ENCODE measurements at places on chromosomes 7 and 10.

DNA sequence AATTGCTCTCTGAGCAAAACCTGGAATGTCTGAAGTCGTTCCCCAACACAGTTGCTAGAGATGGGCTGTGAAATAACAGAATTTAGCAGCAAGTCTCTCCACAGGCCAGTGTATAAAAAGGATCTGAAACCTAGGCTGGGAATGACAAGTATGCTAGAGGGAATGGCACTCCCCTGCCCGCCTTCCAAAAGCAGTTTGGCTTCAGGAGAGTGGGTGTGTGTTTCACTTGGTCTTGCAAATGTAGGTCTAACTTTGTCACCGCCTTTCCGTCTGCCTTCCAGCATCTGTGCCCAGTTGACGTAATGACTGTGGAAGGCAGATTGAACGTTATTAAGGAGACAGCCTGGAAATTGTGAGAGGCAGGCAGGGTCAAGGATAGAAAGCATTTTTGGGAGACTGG, 18.0 kb upstream of the MTURN start:
- DNase-seq, result no peak

- DNase-seq, result no peak
Measured at GRCh38 chr10:25263931-25264330, 89.1 kb downstream of the GPR158 start.

- no peak for DNase-seq
Measured at GRCh38 chr10:96585736-96586418, 935 bp downstream of the TM9SF3 start.

DNA sequence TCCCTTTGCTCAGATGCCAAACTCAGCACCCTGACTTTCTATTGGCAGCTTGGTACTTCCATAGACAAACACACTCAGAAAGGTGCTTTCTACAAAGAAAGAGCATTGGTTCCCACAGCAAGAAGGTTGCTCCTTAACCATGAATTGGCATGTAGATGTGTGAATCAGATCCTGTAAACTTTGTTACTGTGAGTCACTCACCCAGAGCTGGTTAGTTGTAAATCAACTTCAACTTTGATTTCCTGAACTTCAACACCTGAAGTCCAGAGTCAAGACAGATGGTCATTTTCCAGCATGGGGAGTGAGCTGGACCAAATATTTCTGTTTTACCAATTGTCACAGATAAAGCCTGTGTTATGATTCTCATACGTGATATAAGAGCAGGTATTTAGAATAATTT, 797.2 kb downstream of the TNS3 start:
- no peak for DNase-seq

DNA sequence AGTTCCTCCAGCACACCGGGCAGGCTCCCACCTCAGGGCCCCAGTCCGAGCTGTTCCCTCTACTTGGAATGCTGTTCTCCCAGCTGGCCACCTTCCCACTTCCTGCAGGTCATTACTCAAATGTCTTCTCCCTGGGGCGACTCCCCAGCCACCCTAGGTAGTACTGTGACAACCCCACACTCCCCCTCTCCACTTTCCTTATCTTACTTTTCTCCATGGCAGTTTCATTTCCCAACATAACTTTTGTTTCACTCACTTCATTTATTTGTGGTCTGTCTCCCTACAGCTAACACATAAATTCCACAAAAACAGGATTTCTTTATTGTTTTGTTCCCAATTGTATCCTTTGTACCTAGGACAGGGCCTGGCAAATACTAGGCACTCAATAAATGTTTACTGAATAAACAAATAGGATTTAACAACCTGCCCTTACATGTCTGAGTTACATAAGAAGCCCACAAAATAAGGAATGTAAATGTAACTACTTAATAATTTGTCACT, 76.5 kb downstream of the JAZF1 start:
- no peak for DNase-seq

DNA sequence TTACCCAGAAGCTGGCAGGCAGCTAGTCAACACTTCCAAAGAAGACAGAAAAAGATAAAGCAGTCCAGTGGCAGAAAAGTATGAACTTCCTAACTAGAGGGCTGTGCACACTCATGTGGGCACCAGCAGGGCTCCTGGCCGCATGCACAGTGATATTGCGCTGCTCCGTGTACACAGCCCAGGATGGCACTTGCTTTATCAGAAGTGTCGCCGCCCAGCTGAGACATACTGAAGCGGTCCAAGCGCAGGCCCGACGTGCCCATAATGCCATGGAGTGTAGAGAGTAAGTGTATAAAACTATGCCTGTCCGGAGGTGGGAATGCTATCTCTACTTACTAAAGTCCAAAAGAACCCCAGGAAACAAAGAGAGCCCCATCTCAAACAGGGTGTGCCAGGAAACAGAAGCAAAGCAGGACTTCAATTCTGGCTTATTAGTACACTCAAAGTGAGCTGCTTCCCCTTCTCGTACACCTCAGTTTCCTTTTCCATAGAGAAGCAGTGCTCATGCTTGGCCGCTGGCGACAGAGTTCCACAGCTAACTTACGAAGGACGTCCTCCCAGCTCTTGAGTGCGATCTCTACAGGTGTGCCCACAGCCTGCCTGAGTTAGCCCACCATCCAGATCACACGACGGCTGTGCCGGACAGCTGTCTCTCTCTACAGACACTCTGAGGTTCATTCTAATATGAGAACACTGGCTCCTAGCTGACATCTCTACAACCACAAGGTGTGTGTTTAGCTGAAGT, 234.3 kb downstream of the COBL start:
- DNase-seq, result no peak

DNA sequence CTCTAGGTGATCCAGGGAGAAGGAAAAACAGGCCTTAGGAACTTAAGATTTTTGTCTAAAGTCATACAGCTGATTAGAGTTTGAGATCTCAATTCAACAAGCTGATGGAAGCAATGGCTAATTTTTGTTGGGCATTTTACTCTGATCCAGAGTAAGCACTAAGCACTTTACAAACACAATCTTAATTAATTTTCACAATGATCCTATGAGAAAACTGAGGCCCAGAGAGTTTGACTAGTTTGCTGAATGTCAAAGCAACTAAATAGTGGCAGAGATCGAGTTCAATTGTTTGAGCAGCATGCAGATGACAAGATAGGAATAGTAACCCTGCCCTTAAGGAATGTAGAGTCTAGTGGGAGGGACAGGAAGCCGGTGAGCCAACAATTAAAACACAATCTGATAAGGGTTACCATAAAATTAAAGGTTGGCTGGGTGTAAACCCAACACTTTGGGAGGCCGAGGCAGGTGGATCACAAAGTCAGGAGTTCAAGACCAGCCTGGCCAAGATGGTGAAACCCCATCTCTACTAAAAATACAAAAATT, 13.5 kb upstream of the RPEL1 start:
- no peak for DNase-seq

- DNase-seq, result no peak
Measured at GRCh38 chr10:72490951-72491350, 134.9 kb downstream of the MICU1 start.

DNA sequence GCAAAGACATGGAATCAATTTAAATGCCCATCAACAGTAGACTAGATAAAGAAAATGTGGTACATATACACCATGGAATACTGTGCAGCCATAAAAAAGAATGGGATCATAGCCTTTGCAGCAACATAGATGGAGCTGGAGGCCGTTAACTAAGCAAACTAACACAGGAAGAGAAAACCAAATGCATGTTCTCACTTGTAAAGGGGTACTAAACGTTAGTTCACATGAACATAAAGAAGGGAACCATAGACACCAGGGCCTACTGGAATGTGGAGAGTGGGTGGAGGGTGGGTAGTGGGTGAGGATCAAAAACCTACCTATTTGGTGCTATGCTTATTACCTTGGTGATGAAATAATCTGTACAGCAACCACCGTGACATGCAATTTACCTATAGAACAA, 78.4 kb upstream of the GSDME start:
- no peak for DNase-seq

DNA sequence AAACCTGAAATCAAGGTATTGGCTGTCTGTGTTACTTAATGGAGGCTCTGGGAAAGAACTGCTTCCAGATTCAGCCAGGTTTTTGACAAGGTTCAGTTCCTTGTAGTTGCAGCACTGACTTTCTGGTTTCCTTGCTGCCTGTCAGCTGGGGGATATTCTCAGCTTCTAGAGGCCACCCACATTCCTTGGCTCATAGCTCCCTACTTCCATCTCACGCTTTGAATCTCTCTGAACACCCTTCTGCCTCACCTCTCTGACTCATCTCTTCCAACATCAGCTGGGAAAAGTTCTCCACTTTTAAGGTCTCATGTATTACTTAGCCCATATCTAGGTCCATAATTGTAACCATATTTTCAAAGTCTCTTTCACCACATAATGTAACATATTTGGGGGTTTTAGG, 22.9 kb upstream of the GPR22 start:
- no peak for DNase-seq

DNA sequence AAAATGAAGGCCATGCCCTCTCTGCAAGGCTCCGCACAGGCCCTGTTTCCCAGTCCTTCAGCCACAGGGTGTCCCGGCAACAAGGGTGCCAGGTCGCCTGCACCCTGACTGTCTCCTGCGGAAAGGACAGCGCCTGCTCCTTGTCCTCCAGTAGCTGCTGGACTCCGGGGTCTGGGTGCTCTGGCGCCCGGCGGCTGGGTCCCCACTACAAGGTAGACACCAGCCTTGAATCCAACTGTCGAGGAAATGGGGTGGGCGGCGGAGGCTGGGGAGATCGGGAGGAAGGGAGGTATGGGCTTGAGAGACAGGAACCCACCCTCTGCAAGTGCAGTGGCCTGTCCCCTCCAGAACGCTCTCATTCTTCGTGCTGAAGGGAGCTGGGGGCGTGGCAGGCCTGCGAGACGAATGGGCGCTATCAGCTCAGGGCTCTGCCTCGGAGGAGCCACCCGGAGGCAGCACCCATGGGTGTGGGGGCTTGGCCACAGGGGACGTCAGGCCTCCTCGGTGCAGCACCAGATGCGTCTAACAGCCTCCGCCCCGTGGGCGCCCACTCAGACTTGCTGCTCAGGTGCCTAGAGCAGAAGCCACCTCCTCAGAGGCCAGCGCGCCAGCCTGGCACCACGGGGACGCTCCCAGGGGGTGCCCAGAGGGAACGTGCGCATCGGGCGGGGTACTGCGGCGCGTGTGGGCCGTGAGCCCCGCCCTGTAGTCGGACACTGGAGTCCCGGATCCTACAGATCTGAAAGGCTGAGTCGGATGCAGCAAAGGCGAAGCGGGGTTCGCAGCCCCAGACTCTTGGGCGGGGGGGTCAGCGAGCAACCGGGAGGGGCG, 15.6 kb downstream of the ADAM8 start:
- no peak for DNase-seq

GRCh38 chr7:27377988-27378387, 135.4 kb downstream of the EVX1 start:
- no peak for DNase-seq

DNA sequence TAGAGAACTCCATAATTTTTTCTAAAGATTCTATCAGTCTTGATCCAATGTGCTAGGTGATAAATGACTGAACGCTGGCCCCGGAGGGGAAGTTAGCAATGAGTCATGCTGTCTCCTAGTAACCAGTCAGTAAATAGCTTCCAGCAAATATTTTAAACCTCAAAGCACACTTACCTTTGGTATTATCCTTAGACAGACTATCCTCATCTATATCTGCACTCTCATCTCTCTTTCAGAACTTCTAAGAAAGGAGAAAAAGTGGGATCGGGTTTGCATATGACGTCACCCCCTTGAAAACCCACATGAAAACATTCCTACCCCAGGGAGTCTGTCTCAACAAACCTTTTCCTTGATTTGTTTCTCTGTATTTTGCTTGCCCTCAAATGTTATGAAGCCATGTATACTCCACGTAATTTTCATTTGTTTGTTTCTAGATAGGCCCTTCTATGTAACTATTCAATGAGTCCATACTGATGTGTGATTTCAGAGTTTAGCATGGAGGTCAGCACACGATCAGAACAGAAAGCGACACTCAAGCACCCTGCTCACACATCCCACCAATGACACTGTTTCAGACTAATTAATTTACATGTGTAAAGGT, 174.9 kb upstream of the NRP1 start:
- DNase-seq, result no peak

GRCh38 chr7:149218469-149219420, 20.7 kb upstream of the ZNF212 start:
- DNase-seq, result no peak

DNA sequence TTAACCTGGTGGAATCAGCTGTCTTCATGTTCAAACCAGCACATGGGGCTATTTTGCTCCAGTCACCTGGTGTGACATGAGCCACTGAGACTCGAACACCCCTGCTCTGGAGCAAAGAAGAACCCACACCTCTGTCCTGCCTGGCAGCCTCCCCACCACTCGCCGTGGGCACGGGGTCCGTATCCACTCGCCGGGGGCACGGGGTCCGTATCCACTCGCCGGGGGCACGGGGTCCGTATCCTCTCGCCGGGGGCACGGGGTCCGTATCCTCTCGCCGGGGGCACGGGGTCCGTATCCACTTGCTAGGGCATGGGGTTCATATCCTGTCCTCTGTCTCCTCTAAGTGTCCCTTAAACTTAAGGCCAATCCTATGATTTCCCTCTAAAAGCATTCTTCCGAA, 558.7 kb downstream of the PTPRN2 start:
- DNase-seq, result no peak

DNA sequence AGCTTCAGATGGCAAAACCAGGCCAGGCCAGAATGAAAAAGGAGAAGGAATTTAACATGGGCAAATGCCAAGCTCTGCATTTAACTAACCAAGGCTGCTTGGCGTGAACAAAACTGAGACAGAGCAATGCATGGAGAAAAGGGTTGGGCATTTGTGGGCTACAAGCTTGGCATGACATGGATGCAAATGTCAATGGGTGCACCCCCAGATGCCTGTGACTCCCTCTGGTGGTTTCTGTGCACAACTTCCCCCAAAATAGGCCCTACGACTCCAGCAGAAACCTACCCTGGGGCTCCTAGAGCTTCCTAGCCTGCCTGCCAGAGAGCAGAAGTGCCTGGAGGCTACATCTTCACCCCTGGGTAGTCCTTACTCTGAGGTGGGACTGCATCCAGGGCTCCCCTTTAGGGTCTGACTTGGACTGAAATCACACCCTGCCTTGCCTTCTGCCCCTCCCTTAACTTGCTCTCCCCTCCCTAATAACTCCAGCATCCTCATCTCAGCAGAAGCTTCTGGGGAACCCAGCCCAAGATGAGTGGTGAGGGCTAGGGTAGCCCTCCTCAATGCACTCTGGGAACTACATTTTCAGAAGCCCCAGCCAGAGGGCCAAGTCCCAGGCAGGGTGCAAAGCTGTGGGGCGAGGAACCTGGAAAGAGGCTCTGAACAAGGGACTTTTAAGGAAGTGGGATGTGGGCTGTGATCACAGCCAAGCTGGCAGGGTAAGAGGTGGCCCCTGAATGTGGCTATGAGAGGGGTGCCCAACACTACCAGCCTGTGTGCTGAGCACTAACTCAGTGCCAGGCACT, 11.3 kb downstream of the GPRIN2 start:
- no peak for DNase-seq

- no peak for DNase-seq
Measured at GRCh38 chr10:83262434-83262833, 876.9 kb upstream of the GHITM start.

GRCh38 chr10:127945341-127945758, 38.4 kb downstream of the PTPRE start:
- DNase-seq, result no peak

- DNase-seq, result no peak
Measured at GRCh38 chr7:16223963-16224707, 197.2 kb downstream of the CRPPA start.

Data from spinal cord (tissue), 10 donors.